Cerebellum (tissue), 4 donors: ENCODE measurements at places on chromosomes 11 and 22. TPM values are rescaled to one million over a fixed set of nuclear protein-coding genes. Genes with fewer than 3 reads are reported as not detected.

The AMOTL1 gene
- total RNA-seq: 44.4 TPM

The HBD gene
- not detected for total RNA-seq

The RASL10A gene
- total RNA-seq: not detected

The RELA gene
- total RNA-seq: 21.3 TPM

- DNase-seq: no peak
Measured at GRCh38 chr11:72974487-72975205, 160.4 kb downstream of the ATG16L2 start.

GRCh38 chr11:116772443-116773202 is at the start of gene BUD13:
BUD13 (minus strand) TSS chr11:116772987; CDS start chr11:116772964, 23 bp downstream.
- DNase-seq: peak; percentile 91

DNA sequence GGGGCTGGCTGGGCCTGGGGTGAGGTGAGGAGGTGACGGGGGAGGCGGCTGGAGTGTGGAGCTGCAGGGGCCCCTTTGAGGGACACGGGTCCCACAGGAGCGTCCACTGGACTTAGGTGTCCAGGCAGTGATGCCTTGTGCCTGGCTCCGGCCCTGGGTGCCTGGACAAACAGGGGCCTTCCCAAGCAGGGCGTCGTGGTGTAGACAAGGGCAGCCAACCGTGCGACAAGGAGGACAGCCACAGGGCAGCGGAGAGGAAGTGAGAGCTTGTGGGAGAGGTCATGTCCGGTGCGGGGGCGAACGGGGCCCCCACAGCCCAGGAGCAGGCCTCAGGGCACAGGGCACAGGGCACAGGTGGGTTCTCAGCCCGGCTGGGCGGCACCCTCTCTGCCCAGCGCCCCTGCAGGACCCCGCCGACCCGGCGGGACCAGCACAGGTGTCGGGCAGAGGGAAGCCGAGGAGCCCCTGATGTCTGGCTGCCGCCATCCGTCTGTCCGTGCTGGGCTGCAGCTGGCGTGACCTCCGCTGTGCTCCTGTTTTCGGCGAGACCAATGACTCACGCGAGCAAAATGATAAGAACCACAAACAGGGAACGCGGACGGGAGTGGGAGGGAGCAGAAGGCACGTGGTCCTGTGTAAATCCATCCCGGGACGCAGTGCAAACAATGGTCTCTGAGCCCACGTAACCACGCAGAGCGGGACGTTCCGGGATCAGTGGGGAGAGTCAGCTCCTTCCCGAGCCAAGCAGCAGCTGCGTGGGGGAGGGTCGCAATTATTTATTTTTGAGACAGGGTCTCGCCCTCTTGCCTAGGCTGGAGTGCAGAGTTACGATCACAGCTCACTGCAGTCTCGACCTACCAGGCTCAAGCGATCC is 49.1 kb upstream of the A4GALT start:
- DNase-seq: no peak

GRCh38 chr22:22235558-22235957 is 9.0 kb upstream of the VPREB1 start:
- DNase-seq: no peak
